ENCODE measurements at places on chromosomes 6 and 20.

- no peak for DNase-seq
Observed at GRCh38 chr20:23445596-23446217, 6.2 kb downstream of the CSTL1 start.

DNA sequence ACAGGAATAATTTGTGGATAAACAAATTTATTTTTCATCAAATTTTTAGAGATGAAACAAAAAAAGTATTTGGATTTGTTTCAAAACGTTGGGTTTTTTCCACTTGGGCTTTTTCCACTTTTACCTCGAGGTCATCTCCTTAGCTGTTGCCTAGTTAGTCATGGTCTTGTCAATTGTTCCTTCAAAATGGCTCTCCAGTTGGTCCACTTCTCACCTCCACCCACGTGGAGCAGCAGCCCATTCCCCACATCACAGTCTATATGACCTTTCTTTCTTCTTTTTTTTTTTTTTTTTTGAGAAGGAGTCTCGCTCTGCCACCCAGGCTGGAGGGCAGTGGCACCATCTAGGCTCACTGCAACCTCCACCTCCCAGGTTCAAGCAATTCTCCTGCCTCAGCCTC, 6.7 kb upstream of the SLC4A11 start:
- DNase-seq: no peak

DNA sequence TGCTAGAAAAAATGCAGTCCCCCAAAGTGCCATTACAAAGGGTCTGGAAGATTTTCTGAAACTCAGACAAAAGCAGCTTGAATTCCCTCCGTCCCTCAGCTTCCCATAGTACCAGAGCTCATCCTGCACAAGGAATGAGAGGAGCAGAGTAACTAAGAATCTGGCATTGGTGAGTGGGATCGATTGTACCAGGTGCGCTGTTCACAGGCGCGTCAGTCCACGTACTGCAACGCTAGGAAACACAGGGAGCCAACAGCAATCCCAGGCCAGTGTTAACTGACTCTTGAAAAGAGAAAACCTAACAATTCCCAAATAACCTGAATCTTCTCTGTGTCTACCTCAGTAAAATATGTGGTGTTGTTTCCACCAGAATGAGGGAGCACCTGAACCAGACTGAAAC, 77.9 kb downstream of the GCNT2 start:
- no peak for DNase-seq

GRCh38 chr20:8616792-8617191, 452.1 kb upstream of the PLCB4 start:
- peak; percentile 16 for DNase-seq

GRCh38 chr20:54013471-54013870, 56.9 kb downstream of the BCAS1 start:
- peak; percentile 69 for DNase-seq

DNA sequence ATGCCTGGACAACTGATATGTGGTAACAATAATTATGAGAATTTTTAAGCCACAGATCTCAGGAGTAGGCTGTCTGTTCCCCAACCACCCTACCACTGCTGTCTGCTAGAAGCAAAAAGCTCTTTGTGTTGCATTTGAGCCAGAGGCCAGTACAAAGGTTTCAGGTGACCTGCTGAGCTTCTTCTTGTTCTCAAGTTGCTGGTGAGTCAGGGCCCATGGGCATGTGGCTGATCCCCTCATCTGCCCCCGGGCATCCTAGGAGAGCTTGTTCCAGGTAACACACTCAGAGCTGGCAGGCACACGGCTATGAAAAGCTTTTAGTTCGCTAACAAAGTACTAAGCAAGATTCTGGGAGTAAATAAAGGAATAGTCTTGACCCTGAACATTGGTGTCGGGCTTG, 285.3 kb downstream of the CDC5L start:
- DNase-seq: no peak

- no peak for DNase-seq
Observed at GRCh38 chr6:23754197-23754596, 371.8 kb upstream of the NRSN1 start.

GRCh38 chr6:50843842-50844241, 25.2 kb downstream of the TFAP2B start:
- DNase-seq: no peak

- DNase-seq: peak; percentile 85
Observed at GRCh38 chr20:36482044-36482473, 59.3 kb upstream of the MYL9 start.

DNA sequence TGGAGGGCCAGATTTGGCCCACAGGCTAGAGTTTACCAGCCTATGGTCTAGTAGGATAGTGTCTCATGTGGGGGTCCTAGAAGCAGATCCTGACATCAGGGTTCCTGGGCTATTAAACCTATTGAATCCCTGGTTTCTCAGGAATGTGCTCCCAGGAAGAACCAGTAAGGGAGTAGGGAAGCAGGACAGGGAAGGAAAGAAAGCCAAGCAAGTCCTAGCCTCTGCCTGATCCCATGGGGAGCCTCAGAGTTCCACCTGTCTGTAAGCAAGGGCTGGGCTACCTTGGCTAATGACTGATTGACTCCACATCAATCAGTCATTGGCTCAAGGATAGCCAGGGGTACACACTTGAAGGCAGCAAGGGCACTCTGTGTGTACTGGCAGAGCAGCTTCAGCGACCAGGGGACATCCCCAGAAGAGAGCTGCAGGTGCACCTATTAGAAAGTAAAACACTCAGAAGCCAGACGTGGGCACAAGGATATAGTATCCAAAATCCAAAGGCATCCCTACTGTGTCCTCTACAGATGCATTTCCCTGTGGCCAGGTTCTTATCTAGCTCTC, 309.5 kb downstream of the TSHZ2 start:
- no peak for DNase-seq

DNA sequence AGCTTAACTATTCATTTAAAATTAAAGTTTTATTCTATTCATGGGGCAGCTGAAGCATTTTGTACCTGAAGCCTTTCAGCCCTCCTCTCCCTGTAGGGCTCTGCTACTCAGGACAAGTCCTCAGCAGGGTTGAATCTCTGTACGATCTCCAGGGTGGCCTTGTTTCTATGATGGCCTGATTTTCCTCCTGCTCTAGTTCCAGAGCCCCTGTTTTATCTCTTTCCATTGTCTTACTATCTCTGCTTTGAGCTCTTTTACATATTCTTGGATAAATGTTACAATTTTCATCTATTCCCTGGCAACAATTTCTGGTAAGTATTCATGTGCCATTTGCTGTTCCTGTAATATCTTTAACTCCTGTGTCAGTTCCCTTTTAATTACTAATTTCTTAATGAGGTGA, 19.8 kb upstream of the MYL9 start:
- DNase-seq: no peak

DNA sequence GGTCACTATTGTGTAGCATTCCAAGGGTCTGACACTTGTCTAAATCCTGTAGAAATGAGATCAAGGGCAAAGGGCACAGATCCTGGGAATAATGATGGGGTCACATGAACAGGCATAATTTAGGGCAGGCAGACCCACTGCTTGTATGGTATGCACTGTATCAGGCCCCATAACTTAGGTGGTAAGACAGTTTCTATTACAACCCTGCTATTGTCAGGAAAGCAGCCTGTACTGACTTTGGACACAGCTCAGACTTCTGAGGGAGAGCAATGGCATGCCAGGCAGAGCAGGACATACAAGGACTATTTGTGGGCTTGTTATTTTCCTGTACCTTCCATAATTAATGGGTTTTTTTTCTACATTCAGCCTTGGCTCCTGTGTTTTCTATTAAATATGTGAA, 286.8 kb downstream of the PKHD1 start:
- no peak for DNase-seq

DNA sequence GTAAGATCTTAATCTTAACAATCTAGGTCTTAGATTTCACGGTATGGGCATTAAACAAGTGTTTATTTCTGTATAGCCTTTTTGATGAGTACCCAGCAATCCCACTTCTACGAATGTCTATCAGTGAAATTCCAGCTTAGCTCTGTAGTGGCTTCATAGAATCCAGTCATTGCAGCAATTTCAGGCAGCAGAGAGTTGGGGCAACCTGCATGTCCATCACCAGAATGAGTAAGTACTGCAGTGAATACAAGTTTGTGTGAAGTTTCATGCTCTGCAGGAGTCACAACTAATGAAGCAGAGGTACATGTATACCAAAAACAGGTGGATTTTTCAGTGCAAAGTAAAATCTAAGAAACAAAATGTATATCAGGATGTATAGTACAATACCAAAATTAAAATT, 151.7 kb downstream of the OR2B2 start:
- DNase-seq: no peak

- DNase-seq: no peak
Observed at GRCh38 chr6:170037541-170038250, 253.2 kb downstream of the DLL1 start.

GRCh38 chr6:126848119-126848518, 270.4 kb upstream of the RSPO3 start:
- no peak for DNase-seq

DNA sequence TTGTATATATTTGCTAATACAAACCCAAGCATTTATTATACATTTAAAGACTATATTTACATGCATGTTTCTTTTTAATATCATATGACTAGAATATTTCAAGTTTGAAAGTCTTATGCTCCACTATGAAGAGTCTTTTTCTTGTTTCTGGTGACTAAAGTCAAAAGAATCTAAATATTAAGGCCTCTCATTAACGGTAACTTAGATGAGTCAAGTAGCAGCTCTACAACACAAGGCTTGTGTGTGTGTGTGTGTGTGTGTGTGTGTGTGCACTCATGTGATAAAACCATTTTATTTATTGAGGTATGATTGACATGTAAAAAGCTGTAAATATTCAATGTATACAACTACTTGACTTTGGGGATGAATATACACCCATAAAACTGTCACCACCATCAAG, 275.6 kb downstream of the TFAP2B start:
- no peak for DNase-seq

DNA sequence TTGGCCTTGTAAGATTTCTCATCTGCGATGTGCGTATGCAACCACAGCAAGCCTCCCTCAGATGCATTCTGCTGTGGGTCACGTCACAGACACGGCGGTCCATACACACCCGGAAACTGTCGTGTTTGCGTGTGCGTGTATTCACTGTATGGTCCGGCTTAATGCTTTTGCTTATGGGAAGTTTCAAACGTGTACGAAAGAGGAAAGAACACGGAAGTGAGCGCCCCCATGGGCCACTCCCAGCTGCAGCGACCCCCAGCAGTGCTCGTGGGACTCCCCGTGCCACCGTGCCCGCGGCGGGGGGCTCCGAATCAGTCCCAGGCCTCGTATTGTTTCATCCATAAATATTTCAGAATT, 10.2 kb downstream of the DLL1 start:
- DNase-seq: no peak

- DNase-seq: no peak
Observed at GRCh38 chr6:75077701-75078100, 128.2 kb downstream of the COL12A1 start.

DNA sequence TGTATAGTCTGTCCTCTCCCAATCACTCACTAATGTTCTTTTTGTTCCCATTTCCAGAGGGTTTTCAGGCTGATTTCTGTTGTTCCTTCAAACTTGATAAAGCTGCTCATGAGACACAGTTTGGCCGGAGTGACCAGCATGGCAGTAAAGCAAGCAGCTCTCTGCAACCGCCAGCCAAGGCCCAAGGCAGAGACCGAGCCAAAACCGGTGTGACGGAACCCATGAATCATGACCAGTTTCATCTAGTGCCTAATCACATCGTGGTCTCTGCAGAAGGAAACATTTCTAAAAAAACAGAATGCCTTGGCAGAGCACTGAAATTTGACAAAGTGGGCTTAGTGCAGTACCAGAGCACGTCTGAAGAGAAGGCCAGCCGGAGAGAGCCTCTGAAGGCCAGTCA, 14.8 kb upstream of the RPL7L1 start:
- DNase-seq: no peak

- DNase-seq: no peak
Observed at GRCh38 chr6:14176429-14176828, 58.9 kb downstream of the CD83 start.

DNA sequence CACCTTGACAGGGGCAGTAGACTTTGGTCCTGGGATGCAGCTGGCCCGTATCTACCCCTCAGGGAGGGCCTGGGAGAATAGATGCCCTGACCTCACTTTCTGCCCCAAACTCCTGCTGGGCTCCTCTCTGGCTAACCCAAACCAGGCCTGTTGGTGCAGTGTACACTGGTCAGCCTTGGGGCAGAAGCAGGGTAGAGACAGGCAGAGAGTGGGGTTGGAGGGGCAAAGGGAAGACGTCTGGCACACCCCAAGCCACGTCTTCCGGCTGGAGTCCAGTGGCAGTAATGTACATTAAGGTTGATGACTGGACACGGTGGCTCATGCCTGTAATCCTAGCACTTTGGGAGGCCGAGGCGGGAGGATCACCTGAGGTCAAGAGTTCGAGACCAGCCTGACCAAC, 9.3 kb downstream of the DDR1 start:
- DNase-seq: no peak

- no peak for DNase-seq
Observed at GRCh38 chr6:140360651-140361050, 986.2 kb upstream of the CITED2 start.

- DNase-seq: peak; percentile 48
Observed at GRCh38 chr20:24880356-24880755, 68.7 kb upstream of the CST7 start.

DNA sequence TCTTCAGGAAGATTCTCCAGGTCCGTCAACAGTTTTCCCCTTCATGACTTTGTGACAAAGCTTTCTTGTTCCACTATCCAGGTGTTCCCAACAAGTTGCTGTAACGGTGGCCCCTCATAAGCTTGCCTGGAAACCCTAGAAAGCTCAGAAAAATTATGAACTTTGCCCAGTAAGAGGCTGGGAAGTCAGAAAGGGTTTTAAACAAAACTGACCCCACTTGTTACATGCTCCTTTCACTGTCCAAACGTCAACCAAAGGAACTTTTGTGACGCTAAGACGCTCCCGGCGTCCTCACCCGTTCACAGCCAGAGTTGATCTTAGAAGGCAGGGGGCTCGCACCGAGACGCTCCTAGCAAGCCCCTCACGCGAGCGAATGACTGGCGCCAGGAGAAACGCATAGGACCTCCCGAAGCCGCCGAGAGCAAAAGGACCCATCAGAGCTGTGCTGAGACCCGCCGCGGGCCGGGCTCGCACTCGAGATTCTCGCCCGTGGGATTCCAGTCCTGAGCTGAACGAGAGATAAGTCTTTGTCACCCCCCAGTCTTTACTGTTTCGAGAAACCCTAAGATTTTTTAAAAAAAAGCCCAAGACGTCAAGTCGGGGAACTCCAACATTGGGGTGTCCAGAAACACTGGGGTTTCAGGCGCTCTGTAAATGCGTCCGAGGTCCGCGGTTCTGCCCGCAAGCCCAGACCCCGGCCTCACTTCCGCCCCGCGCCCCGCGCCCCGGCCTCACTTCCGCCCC, 544 bp upstream of the ACAT2 start:
- DNase-seq: peak; percentile 14

DNA sequence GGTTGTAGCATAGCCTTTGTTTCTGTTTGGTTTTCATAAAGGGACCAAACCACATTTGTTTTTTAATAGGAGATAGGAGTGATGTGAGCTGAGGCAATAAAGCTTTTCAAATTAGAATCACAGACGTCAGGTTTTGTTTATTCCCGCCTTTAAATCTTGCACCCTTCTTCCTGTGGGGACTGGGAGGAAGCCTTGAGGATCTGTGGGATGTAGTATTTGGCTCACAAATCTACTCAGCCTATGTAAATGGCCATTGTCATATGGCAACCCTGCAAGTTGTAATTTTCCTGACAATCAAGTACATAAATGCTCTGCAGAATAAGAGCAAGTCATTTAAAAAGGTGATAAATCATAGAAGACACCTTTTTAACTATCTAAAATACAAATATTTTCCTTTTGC, 110.4 kb downstream of the ADGRG6 start:
- no peak for DNase-seq
